ENCODE measurements at places on chromosomes 12 and 14. TPM values are rescaled to one million over a fixed set of nuclear protein-coding genes. Genes with fewer than 3 reads are reported as not detected.
A peak's percentile ranks its signal among the peaks of the same experiment; 100 is the strongest.

Gene SLC7A7
- total RNA-seq = 2.5 TPM

GRCh38 chr14:59986556-59987059 is 66.7 kb downstream of the LRRC9 start:
- H3K4me1 ChIP-seq = no peaks in the 10 kb centered on the region
- no peak for DNase-seq
- H3K4me3 ChIP-seq = no peak overlapping the region
- H3K27ac ChIP-seq = no peak overlapping the region
- H3K27me3 ChIP-seq = peaks cover 2% of the 10 kb centered on the region

GRCh38 chr12:121916719-121917118 is 1.7 kb upstream of the CFAP251 start:
- no peak for DNase-seq
- H3K4me1 ChIP-seq = peaks cover 12% of the 10 kb centered on the region
- H3K27me3 ChIP-seq = no peaks in the 10 kb centered on the region
- peaks cover 5% of the 10 kb centered on the region for H3K36me3 ChIP-seq
- no peak overlapping the region for H3K4me3 ChIP-seq

DNA sequence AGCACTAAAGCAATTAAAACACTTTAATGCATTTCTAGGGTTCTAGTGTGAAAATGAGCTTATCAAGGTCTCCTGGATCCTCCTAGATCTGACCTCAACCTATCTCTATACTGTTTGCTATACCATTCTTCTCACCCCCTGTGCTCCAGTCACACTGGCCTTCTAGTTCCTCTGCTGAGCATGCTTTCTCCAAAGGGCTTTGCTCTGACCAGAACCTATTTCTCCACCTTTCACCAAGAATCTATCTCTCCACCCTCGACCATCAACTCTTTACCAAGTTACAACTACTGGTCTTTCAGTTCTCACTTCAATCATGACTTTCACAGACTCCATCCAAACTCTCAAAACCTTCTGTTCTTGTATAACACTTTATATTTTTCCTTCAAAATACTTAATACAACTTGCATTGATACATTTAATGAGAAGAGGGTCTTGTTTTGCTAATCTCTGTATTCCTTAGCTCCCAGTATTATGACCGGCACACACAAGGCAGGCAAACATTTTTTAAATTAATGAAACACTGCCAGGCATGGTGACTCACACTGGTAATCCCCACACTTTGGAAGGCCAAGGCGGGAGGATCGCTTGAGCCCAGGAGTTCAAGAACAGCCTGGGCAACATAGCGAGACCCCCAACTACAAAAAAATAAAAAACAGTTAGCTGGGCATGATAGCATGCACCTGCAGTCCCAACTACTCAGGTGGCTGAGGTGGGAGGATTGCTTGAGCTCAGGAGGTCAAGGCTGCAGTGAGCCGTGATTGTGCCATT is 22.8 kb downstream of the PPP1R12A start:
- DNase-seq = no peak
- H3K27me3 ChIP-seq = no peaks in the 10 kb centered on the region
- no peak overlapping the region for H3K27ac ChIP-seq
- peaks cover 21% of the 10 kb centered on the region for H3K4me1 ChIP-seq
- no peaks in the 10 kb centered on the region for H3K36me3 ChIP-seq

GRCh38 chr12:132640936-132641335 is 22.4 kb downstream of the P2RX2 start:
- H3K27me3 ChIP-seq = no peaks in the 10 kb centered on the region
- no peak overlapping the region for H3K27ac ChIP-seq
- H3K36me3 ChIP-seq = peaks cover 24% of the 10 kb centered on the region
- no peak overlapping the region for H3K4me3 ChIP-seq
- peaks cover 14% of the 10 kb centered on the region for H3K4me1 ChIP-seq

DNA sequence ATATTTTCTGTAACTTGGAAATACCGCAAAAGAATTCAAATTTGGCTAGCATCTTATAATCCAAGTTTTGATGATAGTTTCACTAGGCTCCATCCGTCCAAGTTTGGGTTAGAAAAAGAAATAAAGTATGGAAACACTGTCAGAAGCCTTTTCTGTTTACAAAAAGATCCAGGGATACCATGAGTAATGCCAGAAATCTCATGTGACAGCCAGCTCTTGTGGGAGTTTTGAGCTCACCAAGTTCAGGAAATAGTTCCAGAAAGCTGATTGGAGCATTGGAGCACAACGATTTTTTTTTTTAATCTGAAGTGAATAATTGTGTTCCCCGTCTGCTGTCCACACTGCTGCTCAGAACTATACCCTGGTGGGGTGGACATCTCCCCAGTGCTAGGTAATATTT is 229.7 kb upstream of the NPAS3 start:
- no peak overlapping the region for H3K4me3 ChIP-seq
- peaks cover 2% of the 10 kb centered on the region for H3K27me3 ChIP-seq
- no peak overlapping the region for H3K27ac ChIP-seq
- no peaks in the 10 kb centered on the region for H3K4me1 ChIP-seq

DNA sequence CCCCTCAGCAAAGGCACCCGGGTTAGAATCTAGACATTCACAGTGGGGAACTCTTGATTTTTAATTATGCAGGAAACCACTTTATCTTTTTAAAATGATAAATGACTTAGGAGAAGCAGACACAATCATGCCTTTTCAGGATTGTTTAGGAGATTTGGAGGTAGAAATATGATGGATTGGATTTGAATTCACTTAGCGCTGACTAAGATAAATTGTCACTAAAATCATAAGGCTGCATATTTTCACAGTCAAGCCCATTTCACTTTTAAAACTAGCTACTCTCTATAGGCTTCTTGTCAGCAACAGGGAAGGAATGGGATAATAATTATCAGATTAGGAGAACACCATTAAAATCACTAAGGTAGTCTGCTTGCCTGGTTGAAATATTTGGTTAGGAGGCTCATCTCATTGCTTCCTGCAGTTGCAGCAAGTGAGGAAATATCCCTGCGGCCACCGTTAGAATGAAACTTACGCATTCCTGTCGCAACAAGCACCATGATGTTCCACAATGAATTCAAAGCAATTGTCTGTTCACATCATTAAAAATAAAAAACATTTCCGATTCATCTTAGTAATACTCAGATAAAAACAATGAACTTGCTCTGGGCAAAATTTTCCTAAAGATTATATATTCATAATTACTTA is 31.9 kb downstream of the DACT1 start:
- H3K4me3 ChIP-seq = no peak overlapping the region
- peaks cover 5% of the 10 kb centered on the region for H3K27me3 ChIP-seq
- no peaks in the 10 kb centered on the region for H3K4me1 ChIP-seq
- no peak overlapping the region for H3K27ac ChIP-seq
- no peaks in the 10 kb centered on the region for H3K36me3 ChIP-seq

DNA sequence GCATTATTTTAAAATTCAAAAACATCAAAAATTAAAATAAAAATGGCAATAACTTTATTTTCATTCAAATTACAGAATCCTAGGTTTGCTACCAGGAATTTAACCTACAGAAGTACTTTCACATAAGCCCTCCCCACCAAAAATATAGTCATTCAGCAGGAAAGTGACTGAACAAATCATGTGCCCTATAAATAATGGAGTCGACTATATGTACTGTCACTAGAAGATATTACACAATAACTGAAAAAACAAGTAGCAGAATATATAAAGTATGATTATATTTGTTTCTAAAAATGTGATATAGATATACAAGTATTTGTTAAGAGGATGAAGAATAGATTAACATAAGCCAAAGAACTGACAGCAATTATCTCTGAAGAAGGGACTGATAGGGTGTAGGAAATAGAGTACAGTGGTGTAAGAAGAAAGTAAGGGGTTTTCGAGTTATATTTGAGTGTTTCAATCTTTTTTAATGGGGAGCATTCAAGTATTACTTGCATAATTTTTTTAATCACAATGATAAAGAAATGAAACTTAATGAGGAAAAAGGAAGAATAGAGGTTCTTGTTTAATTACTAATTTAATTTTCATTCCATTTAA is 7.9 kb downstream of the C2CD5 start:
- peaks cover 32% of the 10 kb centered on the region for H3K4me1 ChIP-seq
- H3K4me3 ChIP-seq = no peak overlapping the region
- H3K27me3 ChIP-seq = no peaks in the 10 kb centered on the region
- DNase-seq = no peak
- H3K27ac ChIP-seq = no peak overlapping the region
- H3K36me3 ChIP-seq = peaks cover 54% of the 10 kb centered on the region

DNA sequence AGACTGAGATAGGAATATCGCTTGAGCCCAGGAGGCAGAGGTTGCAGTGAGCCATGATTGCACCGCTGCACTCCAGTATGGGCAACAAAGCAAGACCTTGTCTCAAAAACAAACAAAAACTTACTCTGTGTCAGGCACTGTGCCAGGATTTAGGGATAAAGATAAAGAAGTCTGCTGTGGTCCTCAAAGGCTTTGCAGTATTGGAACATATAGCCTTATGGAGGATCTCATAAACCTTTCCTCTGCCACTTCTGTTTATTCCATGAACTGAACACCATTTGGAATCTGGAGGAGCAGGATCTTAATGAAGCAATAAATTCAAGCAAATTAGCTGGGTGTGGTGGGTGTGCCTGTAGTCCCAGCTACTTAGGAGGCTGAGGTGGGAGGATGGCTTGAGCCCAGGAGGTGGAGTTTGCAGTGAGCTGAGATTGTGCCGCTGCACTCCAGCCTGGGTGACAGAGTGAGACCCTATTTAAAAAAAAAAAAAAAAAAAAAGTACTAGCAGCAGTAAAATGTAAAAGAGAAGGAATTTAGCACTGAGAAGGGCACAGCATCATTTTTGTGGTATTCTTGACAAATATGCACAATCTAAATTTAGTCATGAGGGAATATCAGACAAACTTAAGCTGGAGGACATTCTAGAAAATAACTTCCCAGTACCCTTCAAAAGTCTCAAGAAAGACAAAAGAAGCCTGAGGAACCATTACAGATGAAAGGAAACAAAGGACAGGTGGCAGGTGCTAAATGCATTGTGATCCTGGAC is 27.1 kb downstream of the BMAL2 start:
- peaks cover 46% of the 10 kb centered on the region for H3K27me3 ChIP-seq
- H3K36me3 ChIP-seq = peaks cover 3% of the 10 kb centered on the region
- no peak for DNase-seq
- H3K27ac ChIP-seq = no peak overlapping the region
- H3K4me1 ChIP-seq = no peaks in the 10 kb centered on the region

GRCh38 chr12:115511986-115512711 is 765.3 kb downstream of the MED13L start:
- no peaks in the 10 kb centered on the region for H3K36me3 ChIP-seq
- H3K27ac ChIP-seq = no peak overlapping the region
- no peaks in the 10 kb centered on the region for H3K27me3 ChIP-seq
- no peak overlapping the region for H3K4me3 ChIP-seq
- H3K4me1 ChIP-seq = no peaks in the 10 kb centered on the region

Gene SART3
- 88.3 TPM for total RNA-seq

- H3K4me3 ChIP-seq = peak overlapping the region; percentile 76
- peaks cover 14% of the 10 kb centered on the region for H3K36me3 ChIP-seq
- no peaks in the 10 kb centered on the region for H3K27me3 ChIP-seq
- no peak for DNase-seq
Observed at GRCh38 chr12:55726971-55727370, 1.8 kb downstream of the CD63 start.
